ENCODE measurements at places on chromosomes 5 and 9. TPM values are rescaled to one million over a fixed set of nuclear protein-coding genes. Genes with fewer than 3 reads are reported as not detected.

MEIKIN gene
- total RNA-seq = not detected

ZBED3 gene
- total RNA-seq = 0.59 TPM

SLC46A2 gene
- not detected for total RNA-seq

ADGRD2 gene
- not detected for total RNA-seq

IFNB1 gene
- total RNA-seq = not detected

ACTL7B gene
- total RNA-seq = not detected

ADAM19 gene
- total RNA-seq = 314 TPM

CTXN3 gene
- total RNA-seq = not detected

PDCD1LG2 gene
- 2.5 TPM for total RNA-seq

TOR4A gene
- 17.4 TPM for total RNA-seq

WDR38 gene
- total RNA-seq = not detected

CLINT1 gene
- total RNA-seq = 109 TPM

SPATA31A5 gene
- not detected for total RNA-seq

FBP1 gene
- total RNA-seq = not detected

TUBB4B gene
- total RNA-seq = 372 TPM

FCN2 gene
- not detected for total RNA-seq

LRRC26 gene
- total RNA-seq = not detected

INSYN2B gene
- total RNA-seq = not detected

C5orf52 gene
- total RNA-seq = not detected

PCSK5 gene
- 3.0 TPM for total RNA-seq

PHF24 gene
- not detected for total RNA-seq

ADAMTS16 gene
- total RNA-seq = not detected

SEC24A gene
- 27.0 TPM for total RNA-seq

CORO2A gene
- 3.2 TPM for total RNA-seq

KIAA0825 gene
- total RNA-seq = 1.1 TPM

IQGAP2 gene
- 72.7 TPM for total RNA-seq

Data from T-helper 2 cell treated with Interferon-gamma antibody and Interleukin-4, amounts not matched to agents 100 ng/mL and 5 ng/mL, for 36 hours (primary cell).